ENCODE measurements at places on chromosomes 7 and 10.

GRCh38 chr10:125691160-125691981 lies 8.4 kb upstream of the TEX36 start:
- no peak for DNase-seq

GRCh38 chr10:15782851-15783250 lies 63.1 kb upstream of the ITGA8 start:
- DNase-seq = no peak

- DNase-seq = no peak
Measured at GRCh38 chr7:12728192-12728538, 40.7 kb downstream of the ARL4A start.

GRCh38 chr7:6250364-6250833 lies 22.0 kb downstream of the CYTH3 start:
- no peak for DNase-seq

- DNase-seq = no peak
Measured at GRCh38 chr10:86225103-86225782, 141.4 kb downstream of the GRID1 start.

- peak; percentile 22 for DNase-seq
Measured at GRCh38 chr7:127629268-127629854, 11.4 kb upstream of the PAX4 start.

DNA sequence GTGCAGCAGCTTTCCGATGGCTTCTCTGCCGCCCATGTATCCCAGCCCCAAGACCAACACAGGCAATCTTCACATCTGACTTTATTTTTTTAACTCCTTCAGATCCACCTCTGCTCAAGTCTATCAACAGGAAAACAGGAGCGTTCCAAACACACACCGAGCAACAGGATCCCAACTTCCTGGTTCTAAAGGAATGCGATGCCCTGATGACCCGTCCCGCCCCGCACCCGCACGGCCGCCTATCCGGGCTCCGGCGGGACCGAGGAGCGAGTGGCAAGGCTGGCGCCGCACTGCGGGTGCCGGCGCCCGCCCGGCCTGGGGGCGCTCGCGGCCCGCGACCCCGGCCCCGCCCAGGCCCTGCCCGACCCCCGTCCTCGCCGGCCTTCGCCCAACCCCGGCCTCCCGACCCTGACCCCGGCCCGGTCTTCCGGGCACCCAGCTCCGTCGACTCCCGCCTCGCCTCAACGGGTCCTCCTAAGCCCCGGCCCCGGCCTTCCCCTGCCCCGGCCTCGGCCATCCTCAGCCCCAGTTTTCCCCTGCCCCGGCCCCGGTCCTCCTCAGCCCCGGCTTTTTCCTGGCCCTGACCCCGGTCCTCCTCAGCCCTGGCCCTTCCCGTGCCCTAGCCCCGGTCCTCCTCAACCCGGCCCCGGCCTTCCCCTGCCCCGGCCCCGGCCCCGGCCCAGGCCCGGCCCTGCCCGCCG lies 730 bp downstream of the LARP4B start:
- peak; percentile 5 for DNase-seq

GRCh38 chr10:17454161-17455014 lies at the start of gene ST8SIA6:
TSS of gene ST8SIA6 (minus strand) at chr10:17454595. CDS start at chr10:17454255, 340 bp downstream.
- no peak for DNase-seq

GRCh38 chr7:93927585-93927984 lies 6.0 kb downstream of the GNG11 start:
- DNase-seq = no peak

GRCh38 chr7:111841596-111842205 lies 279.4 kb upstream of the IMMP2L start:
- no peak for DNase-seq

- DNase-seq = no peak
Measured at GRCh38 chr10:92207061-92207460, 83.8 kb downstream of the CPEB3 start.

DNA sequence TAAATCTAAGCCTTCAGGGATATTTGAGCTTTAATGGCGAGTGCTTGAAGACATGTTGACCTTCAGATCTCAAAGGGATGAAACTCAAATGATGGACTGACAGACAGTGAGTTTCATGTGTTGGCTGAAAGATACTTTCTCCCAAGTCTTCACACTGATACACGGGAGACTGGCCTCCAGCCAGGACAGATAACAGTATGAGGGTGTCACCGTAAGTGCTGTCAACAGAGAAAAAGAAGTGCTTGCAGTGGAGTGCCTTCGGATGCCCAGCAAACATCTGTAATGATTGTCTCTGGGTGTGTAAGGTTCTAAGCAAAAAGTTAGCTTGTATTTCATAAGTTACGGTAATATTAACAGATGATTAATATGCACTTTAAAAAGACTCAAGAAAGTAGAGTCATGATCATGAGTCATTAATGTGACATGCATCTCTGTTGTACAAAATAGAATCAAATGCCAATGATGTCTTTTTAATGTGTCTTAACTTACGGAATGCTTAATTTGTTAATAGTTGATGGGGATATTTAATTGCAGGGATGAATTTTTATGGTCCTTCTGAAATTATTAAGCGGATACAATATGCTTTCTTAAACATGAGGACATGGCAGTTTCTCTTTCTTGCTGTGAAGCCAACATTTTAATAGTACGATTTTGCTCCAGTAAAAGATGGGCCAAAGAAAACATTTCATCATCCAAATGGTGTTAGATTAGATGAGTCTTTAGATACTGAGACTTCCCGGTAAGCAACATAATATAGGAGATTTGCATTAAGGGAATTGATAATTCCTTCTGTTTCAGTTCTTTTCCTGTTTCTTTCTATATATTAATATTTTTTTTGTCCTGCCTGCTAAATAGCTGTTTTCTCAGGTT lies 292.5 kb downstream of the GALNT17 start:
- no peak for DNase-seq

DNA sequence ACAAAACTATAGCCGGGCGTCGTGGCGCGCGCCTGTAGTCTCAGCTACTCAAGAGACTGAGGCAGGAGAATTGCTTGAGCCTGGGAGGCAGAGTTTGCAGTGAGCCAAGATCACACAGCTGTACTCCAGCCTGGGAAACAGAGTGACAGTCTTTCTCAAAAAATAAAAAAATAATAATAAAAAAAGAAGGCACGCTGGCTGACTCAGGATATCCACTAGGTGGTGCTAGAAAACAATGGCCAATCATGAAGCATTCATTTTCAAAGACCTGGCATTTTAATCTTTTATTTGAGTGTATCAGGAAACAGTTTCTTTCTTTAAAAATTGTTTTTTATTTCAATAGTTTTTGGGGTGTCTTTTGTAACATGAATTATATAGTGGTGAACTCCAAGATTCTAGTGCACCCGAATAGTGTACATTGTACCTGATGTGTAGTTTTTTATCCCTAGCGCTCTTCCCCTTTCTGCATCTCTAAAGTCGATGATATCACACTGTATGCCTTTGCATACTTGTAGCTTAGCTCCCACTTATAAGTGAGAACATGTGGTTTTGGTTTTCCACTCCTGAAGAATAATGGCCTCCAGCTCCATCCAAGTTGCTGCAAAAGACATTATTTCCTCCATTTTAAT lies 88.6 kb downstream of the LYZL1 start:
- no peak for DNase-seq

DNA sequence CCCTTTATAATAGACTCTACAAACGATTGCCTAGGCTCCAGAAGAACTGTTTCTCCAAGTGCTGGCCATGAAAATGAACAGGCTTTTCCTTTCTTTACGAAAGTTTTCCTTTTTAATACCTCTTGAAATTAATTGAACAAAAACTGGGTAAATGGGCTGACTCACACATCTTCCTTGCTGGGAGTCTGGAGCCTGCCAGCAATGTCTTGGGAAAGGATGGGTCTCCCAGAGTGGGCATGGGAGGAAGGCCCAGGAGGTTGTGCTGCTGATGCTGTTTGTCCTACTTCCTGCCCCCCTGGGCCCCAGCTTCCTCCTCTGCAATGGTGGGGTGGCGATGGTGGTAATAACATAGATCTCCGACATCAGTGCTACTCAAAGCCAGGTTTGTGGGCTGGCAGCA lies 174.1 kb downstream of the RPS24 start:
- DNase-seq = no peak

DNA sequence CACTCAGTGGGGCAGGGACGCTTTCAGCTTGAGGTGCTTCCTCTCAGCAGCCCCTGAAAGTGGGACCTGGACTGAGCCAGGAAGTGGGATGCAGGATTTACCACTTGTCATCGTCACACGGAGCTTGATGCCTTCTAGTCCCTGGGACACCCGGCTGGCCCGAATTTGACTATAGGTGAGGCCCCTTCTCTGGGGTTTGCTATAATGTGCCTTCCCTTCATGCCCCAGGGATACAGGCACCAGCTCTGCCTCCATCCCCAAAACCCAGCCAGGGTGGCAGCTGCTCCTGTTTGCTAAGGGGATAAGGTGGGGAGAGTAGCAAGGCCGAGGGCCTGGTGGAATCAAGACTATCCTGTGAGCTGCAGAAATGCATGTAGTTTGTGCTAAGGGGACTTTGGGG lies 235.0 kb downstream of the GLRX3 start:
- DNase-seq = no peak

- DNase-seq = no peak
Measured at GRCh38 chr10:119205894-119206602, 1.3 kb upstream of the GRK5 start.

DNA sequence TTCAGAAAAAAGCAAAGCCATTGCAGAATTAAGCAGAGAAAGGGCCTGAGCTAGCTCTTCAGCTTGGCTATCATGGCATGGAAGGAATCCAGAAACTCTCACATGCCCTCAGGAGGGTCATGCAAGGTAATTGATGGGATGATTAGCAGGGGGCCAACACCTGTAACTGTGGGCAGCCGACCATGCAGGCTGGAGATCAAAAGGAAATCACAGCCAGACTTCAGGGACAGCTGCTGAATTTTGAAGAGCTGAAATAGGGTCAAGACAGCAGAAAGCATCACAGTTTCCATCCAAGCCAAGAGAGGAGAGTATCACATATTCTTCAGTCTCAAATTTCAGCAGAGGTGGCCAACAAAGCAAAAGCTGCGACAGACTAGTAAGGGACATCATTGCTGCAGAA lies 239.6 kb upstream of the STEAP1 start:
- DNase-seq = no peak

GRCh38 chr10:62230344-62231121 lies 38.1 kb downstream of the RTKN2 start:
- DNase-seq = no peak

DNA sequence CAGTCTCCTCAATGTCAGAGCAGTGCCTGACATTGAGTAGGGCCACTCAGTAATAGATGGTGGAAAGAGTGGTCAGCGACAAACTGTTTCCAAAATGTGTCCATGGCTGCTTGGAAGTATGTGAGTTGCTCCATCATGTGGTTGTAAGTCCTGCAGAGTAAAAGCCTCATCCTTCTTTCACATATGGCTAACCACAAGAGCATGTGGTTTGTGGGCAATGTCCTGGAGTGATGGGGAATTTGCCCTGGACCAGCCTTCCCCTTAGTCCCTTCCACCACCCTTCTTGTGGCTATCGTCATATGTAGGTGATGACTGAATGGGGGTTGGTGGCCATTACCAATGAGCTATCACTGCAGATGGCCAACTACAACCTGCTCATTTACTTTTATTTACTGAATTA lies 33.0 kb upstream of the PLXNA4 start:
- DNase-seq = no peak

DNA sequence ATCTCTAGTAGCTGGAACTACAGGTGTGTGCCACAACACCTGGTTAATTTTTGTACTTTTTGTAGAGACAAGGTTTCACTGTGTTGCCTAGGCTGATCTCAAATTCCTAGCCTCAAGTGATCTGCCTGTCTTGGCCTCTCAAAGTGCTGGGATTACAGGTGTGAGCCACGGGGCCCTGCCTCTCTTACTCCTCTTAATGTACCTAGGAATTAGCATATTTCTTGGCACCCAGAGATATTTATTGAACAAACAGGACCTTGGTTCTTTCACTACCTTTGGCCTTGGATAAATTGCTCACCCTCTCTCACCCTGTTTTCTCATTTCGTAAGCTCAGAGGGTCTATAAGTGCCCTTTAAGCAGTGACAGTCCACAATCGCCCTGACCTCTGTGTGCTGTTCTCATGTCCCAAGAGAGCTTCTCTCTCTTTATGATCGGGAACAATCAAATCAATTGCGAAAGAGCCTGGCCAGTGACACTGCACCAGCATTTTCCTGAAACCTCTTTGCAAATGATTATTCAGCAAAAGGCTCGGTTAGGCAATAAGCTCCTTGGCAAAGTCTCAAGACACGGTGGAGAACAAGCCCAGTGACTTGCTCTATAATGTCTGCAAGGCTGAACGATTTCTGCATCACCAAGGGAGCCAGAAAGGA lies 117.7 kb downstream of the APBB1IP start:
- DNase-seq = no peak

DNA sequence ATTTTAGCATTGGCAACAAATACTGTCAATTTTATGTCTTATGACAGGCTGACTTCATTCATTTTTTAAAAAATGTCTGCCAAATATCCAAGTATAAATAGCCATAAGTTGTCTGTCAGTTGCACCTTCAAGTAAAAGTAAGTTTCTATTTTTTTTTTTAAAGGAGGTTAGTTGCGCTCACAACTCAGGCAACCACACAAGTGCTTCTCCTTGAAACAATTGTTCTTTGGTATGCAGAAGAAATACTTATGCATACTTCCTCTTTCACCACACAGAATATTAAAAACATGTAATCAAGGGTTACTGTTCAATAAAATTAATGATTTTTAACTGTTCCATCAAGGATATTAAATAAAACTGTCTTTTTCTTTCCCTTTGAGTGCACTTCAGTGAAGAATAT lies 97.9 kb downstream of the RTKN2 start:
- no peak for DNase-seq

DNA sequence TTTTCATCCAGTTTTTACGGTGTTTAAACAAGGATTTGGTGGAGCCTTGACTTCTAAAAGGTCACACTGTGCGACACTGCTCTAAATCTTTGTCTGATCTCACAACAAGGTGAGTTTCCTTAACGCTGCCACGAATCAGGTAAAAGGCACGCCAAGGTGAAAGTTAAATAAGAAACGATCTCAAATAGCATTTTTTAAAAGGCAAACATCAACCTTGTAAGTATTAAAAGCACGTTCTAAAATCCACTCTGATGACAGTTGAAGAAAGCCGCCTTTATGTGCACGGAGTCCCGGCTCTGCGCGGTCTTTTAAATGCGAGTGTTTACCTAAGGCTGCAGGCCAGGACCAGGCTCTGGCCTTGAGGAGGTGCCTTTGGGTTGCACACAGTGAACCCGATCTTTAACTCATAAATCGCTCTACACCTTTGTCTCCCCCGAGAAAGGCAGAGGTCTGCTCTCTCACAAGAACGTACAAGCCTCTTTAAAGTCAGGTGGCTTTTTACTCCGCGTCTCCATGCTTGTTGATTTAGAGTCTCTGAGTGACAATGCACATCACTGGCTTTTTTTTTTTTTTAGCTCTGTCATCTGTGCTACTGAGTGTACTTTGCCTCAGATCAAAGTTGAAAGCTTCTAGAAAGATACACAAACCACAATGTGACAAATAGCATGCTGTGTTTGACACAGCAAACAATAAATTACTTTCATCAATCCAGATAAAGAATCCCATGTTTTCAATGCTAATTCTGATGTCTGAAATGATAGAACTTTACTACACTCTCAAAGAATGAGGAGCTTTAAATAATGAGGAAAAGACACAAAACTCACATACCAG lies 25.9 kb upstream of the RNF32 start:
- no peak for DNase-seq

DNA sequence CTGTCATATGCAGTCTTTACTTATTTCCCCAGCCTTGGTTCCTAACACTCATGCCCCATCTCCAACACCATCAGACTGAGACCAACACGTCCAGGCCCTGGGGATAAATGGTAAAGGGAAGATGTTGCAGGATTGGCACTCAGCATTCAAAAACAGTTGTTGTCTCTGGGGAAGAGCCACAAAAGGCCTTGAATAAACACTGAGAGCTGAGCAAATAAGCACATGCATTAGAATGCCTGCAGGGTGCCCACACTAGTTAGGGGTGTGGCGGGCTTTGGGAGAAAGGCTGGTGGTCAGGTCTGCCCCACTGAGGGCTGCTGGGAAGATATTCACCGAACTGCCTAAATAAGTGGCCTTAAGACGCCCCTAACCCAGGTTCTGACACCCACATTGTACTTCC lies 391.0 kb downstream of the GFRA1 start:
- no peak for DNase-seq
